Thoracic aorta (tissue), 2 donors: ENCODE measurements at places on chromosomes 2 and 18.

- DNase-seq, result no peak
These were observed 120.6 kb upstream of the BOD1L2 start for GRCh38 chr18:57026316-57026715.

DNA sequence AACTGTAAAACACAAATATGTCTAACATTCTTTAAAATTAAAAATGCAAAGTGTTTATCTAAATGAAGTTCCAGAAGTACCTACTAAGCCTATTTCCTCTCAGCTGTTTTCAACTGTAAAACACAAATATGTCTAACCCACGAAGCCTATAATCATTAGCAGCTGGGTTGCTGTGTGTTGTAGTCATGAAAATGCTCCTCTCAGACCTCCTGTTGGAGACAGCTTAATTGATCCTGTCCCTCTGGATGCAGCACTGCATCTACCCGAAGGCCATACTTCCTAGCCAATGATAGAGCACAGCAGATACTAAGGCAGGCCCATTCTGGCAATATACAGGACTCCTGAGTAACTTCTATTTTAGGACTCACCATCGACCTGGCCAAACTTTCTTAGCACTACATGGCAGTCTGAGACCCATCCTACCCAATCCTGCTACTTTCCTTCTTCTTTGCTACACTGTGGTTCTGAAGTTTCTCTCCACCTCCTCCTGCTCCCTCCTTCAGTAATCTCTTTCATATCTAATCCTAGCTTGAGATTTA lies 92.5 kb upstream of the RBBP8 start:
- no peak for DNase-seq

DNA sequence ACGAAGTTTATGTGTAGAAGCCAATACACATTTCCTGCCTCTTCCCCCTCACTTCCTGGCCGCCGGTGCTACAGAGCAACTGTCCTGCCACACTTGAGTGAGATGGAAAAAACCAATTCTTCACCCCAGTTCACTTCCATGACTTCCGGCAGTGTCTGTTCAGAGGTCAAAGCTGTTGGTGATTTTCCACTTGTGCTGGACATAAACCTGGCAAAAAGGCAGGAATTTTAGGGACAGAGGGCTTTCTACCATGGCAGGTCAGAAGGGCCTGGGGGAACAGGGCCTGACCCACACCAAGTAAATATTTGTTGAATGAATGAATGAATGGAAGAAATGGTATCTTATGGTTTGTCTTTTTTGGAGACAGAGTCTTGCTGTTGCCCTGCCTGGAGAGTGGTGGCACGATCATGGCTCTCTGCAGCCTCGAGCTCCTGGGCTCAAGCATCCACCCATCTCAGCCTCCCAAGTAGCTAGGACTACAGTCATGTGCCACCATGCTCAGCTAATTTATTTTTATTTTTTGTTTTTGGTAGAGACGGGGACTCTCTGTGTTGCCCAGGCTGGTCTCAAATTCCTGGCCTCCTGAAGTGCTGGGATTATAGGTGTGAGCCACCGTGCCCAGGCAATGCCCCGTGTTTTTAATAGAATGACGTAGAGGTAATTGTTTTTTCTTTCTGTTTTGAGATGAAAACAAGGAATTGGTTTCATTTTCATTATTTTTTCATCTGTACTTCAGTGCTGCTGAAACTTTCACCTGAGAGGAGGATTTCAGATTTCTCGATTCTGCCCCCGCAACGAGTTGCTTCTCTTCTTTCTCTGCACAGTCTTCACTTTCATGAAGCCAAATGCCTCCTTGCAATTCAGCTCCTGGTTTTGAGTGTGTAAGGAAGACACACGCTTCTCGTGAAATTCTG lies 48.0 kb upstream of the LPIN2 start:
- no peak for DNase-seq

GRCh38 chr2:74511104-74511989 lies 2.9 kb upstream of the TLX2 start:
- no peak for DNase-seq

DNA sequence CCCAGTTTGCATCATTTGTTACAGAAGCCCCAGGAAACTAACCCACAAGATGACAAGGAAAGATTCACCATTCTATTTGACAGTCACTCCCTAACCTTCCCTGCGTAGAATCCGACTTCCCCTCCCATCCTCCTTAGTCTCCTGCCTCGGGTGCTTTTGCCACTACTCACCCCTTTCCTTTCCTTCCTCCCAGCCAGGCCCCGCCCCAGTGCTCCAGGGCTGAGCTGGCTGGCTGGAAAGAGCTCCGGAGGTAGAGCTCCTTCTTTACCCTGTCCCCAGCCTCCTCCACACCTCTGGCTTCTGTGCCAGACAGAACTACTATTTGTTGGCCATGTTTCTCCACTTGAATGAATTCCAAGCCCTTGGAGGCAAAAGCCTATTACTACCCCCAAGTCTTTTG lies 317.6 kb upstream of the NCKAP5 start:
- DNase-seq, result no peak

- no peak for DNase-seq
These were observed 32.3 kb upstream of the COL6A3 start for GRCh38 chr2:237446338-237446665.

DNA sequence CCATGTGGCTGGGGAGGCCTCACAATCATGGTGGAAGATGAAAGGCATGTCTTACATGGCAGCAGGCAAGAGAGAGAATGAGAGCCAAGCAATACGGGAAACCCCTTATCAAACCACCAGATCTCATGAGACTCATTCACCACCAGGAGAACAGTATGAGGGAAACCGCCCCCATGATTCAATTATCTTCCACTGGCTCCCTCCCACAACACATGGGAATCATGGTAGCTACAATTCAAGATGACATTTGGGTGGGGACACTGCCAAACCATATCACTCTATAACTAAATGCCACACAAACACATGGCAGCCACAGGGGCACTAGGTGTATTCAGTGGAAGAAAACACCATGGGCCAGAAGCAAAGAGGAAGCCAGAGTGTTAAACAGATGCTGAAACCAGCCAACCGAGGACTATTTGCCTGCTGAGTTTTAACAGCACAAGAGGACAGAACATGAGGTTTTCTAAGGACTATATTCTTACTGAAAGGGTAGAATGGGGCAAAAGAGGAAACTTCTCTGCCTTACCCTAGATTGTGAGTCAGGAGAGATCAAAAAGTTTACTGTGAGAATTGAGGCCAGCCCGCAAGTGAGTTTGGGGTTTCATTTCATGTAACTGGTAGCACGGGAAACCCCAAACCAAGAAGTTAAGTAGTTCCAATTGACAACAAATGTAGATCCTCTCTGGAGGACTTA lies 49.2 kb downstream of the SIGLEC15 start:
- DNase-seq, result no peak
